ENCODE measurements at places on chromosomes 7 and 10.
A peak's percentile ranks its signal among the peaks of the same experiment; 100 is the strongest.

- no peak for DNase-seq
Measured at GRCh38 chr7:106291247-106291646, 6.5 kb upstream of the NAMPT start.

GRCh38 chr10:101295261-101295660, 58.7 kb upstream of the BTRC start:
- DNase-seq, result no peak

GRCh38 chr7:54541669-54542625, at the start of gene VSTM2A:
Gene VSTM2A (plus strand): TSS chr7:54542375. CDS start chr7:54542731, 356 bp downstream.
- peak; percentile 83 for DNase-seq

DNA sequence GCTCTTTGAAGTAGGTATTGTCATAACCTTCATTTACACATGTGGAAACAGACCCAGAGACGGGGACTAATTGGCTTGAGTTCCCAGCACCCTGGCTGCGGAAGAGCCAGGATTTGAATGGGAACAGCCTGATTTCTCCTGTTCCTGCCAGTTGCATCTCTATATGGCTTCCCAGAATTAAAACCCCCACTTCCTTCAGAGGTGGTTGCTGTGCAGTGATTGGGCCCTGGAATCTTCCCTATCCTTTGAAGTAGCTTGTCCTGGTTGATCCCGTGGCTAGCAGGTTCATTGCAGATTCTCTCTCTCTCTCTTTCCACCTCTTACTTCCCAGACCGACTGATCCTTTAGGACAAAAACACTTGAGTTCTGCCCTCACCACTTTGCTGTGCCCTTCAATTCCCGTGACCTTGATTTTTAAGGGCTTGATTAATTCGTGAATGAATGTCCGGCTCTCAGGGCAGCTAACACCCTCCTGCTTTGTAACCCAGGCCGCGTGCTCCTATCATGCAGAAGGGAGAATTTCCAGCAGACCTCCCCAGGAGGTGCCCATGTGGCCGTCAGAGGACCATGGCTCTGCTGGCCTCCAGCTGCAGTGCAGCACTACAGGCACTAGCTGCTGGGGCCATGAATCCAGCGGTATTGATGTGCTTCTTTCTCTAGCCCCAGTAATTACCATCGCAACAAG, 120.6 kb upstream of the AGK start:
- DNase-seq, result no peak

- no peak for DNase-seq
Measured at GRCh38 chr7:122123746-122124145, 20.3 kb downstream of the AASS start.

DNA sequence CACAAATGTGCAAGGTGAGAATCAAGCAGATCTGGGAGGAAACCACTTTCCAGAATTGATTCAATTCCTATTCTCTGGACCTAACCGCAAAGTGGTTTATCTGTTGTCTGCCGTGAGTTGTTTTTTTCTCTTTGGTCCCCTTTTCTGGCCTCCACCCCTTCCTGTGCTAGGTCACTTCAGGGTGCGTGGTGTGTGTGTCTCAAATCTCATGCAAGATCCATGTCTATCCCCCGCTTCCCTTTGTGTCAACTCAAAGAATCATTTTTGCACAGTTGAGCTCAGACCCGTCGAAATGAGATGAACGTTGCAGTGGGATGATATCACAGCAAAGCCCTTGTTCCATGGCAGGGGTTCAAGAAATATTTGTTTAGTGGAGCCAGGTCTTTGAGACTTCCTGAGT, 184.5 kb downstream of the GATA3 start:
- DNase-seq, result no peak

DNA sequence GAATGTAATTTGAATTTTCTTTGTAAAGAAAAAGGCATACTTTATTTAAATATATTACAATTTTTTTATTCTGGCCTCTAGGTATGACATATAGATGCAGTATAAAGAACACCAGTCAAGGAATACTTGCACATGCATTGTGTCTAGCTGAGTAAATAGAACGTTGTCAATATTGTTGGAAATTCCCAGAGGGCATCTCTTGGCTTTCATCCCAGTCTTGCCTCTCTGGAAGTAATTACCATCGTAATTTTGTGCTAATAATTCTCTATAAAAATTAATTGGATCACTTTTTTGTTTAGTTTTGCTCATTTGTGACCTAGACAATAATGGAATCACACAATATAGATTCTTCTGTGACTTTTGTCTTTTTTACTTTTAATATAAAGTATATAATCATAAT, 1052.3 kb upstream of the CELF2 start:
- DNase-seq, result no peak

DNA sequence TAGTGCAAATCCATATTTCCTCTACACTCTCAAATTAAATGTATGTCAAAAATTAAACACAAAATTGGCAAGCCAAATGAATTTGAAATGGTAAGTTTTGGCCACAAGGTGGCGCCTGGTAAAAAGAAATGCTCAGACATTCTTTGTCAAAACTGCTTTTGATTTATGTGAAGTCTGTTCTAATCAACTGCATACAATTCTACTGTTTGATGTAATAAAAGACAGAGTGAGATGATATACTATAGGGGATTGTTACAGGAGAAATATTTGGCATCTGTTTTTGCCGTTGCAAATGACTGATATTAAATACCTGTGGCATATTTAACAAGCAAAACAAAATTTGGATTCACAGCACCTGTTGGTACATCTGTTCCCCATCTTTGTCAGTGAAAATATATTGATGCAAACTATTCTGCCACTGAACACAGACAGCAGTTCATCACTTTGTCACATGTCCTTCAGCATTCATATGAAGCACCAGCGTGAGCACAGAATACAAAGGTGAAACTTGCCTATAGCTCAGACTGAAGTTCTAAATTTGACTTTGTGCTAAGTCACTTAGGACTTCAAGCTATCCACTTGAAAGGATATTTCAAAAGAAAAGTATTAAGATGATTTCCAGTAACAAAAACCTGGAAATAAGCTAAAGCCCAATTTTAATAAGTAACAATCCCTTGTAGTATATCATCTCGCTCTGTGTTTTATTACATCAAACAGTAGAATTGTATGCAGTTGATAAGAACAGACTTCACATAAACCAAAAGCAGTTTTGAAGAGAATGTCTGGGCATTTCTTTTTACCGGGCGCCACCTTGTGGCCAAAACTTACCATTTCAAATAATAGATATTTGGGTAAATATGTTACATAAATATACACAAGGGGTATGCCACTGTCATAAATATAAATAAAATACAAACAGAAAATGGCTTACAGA, 10.2 kb upstream of the CH25H start:
- peak; percentile 46 for DNase-seq

DNA sequence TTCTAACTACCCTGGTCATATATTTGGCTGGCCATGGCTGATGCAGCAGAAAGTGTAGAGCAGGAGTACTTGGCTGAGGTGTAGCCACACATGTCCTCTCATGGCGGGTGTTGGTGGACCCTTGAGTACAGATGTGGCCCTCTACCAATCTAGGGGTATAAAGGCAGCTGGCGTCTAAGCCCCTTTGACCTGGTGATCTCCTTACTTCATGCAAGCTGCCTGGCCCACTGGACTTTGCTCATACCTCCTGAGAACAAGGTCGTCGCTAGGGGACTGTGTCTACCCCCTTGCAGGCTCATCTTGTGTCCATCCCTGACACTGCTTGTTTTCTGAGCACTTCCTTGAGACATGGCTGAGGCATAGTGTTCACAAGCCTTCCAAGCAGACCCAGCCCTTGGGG, 287.8 kb downstream of the RPS24 start:
- no peak for DNase-seq

- no peak for DNase-seq
Measured at GRCh38 chr7:101884671-101885596, 67.5 kb downstream of the CUX1 start.

DNA sequence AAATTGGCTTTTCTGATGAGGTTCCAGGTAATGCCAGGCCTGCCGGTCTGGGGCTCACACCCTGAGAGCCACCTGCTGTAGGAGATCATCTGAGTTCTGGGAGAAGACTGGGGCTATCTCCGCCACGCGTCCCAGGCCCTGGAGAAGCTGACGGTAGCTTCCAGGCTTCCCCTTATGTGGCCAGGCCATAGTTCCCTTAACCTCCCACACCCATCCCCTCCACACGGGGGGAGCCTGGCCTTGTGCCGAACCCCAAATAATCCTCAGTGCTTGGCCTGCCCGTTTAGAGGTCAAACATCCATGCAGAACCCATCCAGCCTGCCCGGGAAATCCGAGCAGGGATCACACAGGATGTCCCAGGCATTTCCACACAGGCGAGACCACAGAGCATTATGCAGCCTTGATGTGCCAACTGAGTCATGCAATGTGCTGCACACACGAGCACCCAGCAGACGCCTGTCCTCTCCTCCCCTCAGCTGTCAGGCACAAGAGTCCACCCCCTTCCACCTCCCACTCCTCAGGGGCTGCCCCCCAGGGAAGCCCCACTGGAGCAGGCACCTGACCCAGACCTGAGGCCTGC, 176.2 kb downstream of the PRKAG2 start:
- DNase-seq, result no peak

DNA sequence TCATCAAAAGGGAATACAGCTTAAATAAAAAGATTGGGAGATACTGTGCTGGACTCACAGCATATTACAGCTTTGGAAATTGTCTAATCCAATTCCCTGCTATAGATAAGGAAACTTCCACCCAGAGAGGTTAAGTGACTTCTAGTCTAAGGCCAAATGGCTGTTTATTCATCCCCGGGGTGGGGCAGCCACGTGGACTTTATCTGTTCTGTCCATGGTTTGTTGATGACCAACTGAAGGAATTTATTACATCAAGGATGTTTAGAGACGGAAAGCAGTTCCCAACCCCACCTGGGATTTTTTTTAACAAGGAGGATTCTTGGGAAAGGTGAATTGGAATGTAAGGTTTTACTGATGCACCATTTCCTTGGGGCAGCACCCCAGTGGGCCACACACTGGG, 88.6 kb downstream of the ATXN7L1 start:
- no peak for DNase-seq

DNA sequence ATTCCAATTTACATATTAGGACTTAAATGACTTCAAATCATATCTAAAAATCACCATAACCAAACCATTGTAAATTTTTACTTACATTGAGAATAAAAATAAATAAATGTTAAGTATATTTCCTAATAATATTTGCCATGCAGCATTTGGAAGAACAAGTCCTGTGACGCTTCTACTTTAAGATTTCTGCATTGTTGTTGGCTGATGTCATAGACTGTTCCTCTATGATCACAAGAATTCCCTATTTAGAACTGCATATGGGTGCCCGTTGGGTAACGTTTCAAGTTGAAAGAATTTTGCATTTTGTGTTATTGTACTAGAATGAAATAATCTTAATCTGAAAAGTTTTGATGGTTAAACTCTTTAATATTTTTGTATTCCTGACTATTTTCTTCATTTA, 5.1 kb upstream of the ITGB1 start:
- no peak for DNase-seq

DNA sequence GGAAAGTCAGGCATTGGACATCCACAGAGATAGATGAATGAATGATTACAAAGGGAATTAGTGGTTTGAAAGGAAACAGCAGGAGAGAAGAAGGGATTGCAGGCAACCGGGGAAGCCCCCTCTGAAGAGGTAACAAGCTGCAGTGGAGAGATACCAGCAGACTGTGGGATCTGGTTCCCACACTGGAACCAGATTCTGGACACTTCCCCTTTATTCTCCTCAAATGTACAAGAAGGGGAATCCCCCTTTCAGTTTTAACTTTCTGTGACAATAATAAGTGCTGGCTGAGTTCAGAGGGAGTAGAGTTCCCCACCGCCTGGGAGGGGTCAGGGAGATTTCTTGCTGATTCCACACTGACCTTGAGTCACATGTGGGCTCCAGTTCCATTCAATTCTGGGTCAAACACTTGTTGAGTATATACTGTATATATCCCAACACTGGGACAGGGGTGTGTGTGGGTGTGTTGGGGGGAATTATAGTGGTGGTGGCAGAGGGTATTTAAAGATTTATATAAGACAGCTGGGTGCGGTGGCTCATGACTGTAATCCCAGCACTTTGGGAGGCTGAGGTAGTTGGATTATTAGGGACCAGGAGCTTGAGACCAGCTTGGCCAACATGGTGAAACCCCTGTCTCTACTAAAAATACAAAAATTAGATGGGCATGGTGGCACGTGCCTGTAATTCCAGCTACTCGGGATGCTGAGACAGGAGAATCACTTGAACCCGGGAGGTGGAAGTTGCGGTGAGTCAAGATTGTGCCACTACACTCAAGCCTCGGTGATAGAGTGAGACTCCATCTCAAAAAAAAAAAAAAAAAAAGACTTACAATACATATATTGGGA, 16.5 kb upstream of the DDIT4 start:
- no peak for DNase-seq
